ENCODE measurements at places on chromosomes 6 and 20. TPM values are rescaled to one million over a fixed set of nuclear protein-coding genes. Genes with fewer than 3 reads are reported as not detected.

ZSCAN12 gene
- total RNA-seq = 5.3 TPM

RAD21L1 gene
- total RNA-seq = not detected

TRIM31 gene
- total RNA-seq = not detected

PHF20 gene
- 21.9 TPM for total RNA-seq

MAPK13 gene
- total RNA-seq = 5.0 TPM

NKAIN2 gene
- total RNA-seq = not detected

AIF1 gene
- total RNA-seq = not detected

PARD6B gene
- 0.82 TPM for total RNA-seq

BMP6 gene
- 330 TPM for total RNA-seq

MBOAT1 gene
- total RNA-seq = 11.8 TPM

CCDC28A gene
- 16.2 TPM for total RNA-seq

OXT gene
- not detected for total RNA-seq

COL21A1 gene
- total RNA-seq = 0.06 TPM

SDCBP2 gene
- 6.0 TPM for total RNA-seq

BICRAL gene
- total RNA-seq = 6.3 TPM

SOX18 gene
- total RNA-seq = 43.9 TPM

SMLR1 gene
- total RNA-seq = not detected

CDYL gene
- 42.9 TPM for total RNA-seq

DNAAF9 gene
- total RNA-seq = 20.0 TPM

PRDM13 gene
- total RNA-seq = not detected

SLC9A8 gene
- total RNA-seq = 3.7 TPM

DEFB124 gene
- total RNA-seq = not detected

TAP1 gene
- total RNA-seq = 65.6 TPM

SALL4 gene
- 0.76 TPM for total RNA-seq

SLC24A3 gene
- 0.16 TPM for total RNA-seq

CNR1 gene
- 0.19 TPM for total RNA-seq

FGD2 gene
- not detected for total RNA-seq

SERPINB6 gene
- 114 TPM for total RNA-seq

MAFB gene
- 3.4 TPM for total RNA-seq

SLC17A3 gene
- total RNA-seq = not detected

ZSCAN31 gene
- total RNA-seq = 21.3 TPM

MEI4 gene
- total RNA-seq = under 0.01 TPM

ZNF341 gene
- 2.0 TPM for total RNA-seq

SEMG1 gene
- total RNA-seq = not detected

TRAPPC3L gene
- under 0.01 TPM for total RNA-seq

SLC17A9 gene
- total RNA-seq = 6.9 TPM

PRSS16 gene
- total RNA-seq = not detected

SNX14 gene
- total RNA-seq = 100 TPM

EPHA7 gene
- total RNA-seq = 0.13 TPM

COL12A1 gene
- total RNA-seq = 71.2 TPM

ULBP1 gene
- total RNA-seq = 0.16 TPM

PLCB1 gene
- total RNA-seq = 33.4 TPM

LPIN3 gene
- 0.94 TPM for total RNA-seq

PRRT1 gene
- total RNA-seq = not detected

DEF6 gene
- 0.32 TPM for total RNA-seq

ANKRD66 gene
- total RNA-seq = not detected

FUT9 gene
- total RNA-seq = under 0.01 TPM

EFCAB8 gene
- total RNA-seq = under 0.01 TPM

SLC32A1 gene
- total RNA-seq = not detected

ERVFRD-1 gene
- total RNA-seq = 0.16 TPM

FAM83C gene
- not detected for total RNA-seq

LRRN4 gene
- total RNA-seq = not detected

TMEM170B gene
- total RNA-seq = 3.6 TPM

BPIFB1 gene
- not detected for total RNA-seq

CTAGE9 gene
- not detected for total RNA-seq

PGC gene
- total RNA-seq = not detected

FAM217A gene
- total RNA-seq = not detected

ADGB gene
- not detected for total RNA-seq

ECT2L gene
- not detected for total RNA-seq
